ENCODE measurements at places on chromosomes 2 and 18.

DNA sequence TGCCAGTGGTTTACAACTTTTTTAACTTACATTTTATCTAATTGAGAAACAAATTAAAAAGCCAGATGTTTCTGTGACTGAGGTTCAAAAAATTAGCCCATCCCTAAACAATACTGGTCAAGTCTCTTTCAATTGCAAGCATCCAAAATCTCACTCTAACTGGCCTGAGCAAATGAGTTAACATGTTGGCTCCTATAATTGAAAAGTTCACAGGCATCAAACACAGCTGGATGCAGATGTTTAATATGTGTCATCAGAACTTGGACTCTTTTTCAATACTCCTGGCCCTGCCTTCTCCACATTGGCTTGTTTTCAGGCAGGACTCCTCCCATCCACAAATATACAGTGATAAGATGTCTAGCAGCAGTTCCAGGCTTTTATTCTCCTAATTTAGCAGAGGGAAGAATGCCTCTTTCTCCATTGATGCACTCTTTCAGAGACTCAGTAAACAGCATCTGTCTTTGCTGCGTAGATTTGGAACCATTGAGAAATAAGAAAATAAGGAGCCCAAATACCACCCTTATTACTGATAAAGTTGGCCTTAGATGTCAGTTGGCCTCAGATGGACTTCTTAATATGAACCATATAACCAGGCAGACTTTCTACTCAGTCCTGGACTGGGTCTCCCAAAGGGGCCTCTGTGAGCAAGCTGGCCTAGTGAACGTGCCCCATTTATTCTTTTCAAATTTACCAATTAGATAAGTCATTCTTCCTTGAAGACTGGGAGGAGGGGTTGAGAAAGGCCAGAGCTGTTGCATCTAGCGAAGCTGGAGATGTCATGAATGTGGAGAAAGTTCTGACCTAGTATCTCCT is 30.4 kb upstream of the FN1 start:
- DNase-seq = no peak

DNA sequence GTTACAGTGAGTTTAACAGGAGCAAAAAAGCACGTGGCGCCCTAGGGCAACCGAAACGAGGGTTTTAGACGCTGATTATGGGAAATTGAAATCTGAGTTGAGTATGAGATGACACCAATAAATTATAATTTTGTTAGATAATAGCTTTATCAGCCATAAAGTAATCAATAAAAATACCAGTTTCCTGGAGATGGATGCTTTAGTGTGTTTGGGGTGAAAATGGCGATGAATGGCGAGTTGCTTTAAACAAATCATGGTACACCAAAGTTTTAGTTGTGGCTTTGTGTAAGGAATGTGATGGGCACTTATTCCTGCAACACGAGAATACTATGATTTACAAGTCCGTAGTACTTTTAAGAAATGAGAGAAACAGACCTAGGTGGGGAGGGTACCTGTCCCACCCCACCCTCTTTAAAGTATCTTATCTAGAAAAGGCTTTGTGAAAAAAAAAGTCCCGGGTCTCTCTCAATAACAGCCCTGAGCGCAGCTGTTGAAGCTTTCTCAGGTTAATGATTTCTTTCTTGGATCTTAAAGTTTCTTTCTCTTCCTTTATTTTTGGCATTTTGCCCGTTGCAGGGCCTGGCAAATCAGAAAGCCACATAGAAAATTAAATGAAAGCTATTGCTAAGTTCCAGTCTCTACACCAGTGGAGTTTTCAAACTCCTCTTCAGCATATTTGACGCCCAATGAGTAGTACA is 1.5 kb upstream of the RRM2 start:
- no peak for DNase-seq

- DNase-seq = no peak
Observed at GRCh38 chr2:52539026-52539970, 1228.3 kb upstream of the CHAC2 start.

DNA sequence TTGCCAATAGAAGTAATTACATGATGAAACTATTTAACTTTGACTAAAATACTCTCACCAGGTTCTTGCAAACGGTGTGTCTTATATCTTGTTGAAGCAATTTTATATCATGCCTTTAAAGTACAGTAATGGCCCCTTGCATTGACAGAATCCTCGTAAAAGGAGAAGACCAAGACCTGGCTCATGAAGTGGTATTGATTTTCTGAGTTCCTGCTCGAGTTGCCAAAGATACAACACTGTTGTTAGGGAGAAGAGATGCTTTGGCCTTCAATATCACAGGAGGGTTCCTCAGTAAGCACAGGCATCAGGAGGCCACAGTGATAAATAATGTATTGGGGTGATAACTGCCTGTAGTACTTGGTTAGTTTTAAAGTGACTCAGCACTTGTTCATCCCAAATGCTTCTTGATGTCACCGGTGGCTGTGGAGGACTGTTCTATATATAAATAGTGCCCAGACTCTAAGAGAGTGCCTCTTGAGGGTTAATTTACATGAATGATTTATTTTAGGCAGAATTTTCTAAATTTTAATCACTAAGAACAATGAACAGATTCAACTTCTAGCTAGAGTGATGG is 571.7 kb upstream of the FANCL start:
- no peak for DNase-seq

GRCh38 chr2:160214461-160215445 is 14.7 kb upstream of the ITGB6 start:
- no peak for DNase-seq

GRCh38 chr2:160406591-160407392 is 86.8 kb downstream of the RBMS1 start:
- peak; percentile 86 for DNase-seq

GRCh38 chr2:120955427-120955826 is 219.8 kb downstream of the GLI2 start:
- no peak for DNase-seq

- DNase-seq = no peak
Observed at GRCh38 chr18:72830109-72830508, 37.7 kb downstream of the NETO1 start.

GRCh38 chr2:105919826-105920225 is 175.1 kb downstream of the NCK2 start:
- DNase-seq = peak; percentile 63

- no peak for DNase-seq
Observed at GRCh38 chr2:57760381-57760801, 286.2 kb upstream of the VRK2 start.

DNA sequence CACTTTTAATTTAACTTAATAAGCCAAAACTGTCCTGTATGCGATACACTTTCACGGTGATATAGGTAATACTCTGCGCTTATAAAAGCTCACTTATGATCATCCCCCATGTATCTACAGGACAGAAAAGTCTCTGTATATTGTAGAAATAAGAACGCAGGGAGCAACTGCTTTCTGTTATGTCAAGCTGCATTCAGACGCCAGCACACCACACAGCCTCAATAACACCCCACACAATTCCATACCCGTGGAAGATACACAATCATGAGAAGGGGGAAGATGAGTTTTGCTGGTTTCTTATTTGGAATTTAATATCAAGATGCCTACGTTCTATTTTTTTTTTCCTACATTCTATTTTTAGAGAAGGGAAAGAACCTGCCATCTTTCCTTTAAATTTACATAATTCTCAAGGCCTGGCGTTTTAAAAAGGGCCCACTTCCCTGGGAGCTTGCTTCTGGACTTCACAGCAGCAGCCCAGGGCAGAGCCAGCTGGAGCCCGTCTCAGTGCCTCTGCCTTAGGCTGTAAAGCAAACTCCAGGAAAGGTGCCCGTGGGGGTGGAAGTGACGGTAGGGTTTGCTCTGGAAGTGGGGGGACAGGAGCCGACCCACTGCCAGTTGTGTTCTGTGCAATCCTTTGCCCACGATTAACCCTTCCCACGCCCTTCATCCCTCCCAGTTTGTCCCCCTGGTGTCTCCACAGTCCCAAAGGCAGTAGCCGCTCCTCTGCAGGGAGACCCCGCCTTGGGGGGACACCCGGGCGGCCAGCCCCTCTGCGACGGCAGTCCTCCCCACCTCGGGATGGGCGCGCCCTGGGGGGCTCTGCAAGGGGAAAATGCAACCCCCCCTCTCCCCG is 5.3 kb downstream of the PTGR3 start:
- DNase-seq = no peak

DNA sequence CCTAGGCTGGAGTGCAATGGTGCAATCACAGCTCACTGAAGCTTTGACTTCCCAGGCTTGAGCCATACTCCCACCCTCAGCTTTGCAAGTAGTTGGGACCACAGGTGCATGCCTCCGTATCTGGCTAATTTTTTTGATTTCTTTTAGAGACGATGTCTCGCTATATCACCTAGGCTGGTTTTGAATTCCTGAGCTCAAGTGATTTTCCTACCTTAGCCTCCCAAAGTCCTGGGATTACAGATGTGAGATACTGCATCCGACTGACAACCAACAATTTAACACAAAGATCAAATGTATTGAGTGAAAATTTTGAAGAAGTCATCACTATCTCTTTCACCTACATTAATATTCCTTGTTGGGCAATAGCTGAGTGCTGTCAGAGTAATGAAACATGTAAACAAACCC is 181.6 kb downstream of the MYCN start:
- DNase-seq = no peak

DNA sequence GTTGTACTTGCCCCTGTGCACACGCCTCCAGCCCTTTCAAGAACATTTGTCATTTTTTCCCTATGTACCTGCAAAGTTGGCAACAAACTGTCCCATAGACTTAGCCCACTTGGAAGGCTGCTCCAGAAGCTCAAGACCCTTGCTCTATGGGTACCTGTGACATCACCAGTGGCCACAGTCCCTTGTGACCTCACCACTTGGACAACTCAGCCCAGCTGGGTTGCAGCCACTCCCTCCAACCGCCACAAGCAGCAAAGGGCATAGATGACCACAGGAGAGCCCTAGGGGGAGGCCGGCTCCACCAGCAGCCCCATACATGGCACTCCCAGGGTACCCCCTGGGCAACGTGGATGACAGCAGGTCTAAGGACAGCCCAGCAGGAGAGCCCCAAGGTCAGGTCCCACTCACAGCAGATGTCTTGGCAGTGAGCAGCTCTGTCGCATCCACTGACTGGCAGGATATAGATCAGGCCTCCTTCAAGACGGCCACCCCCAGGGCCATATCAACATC is at the start of gene TEX44:
Gene TEX44, plus strand, starts transcription at position 229 of the 510 bp plus-strand sequence. Its CDS starts 88 bp downstream, at position 317.
- no peak for DNase-seq

DNA sequence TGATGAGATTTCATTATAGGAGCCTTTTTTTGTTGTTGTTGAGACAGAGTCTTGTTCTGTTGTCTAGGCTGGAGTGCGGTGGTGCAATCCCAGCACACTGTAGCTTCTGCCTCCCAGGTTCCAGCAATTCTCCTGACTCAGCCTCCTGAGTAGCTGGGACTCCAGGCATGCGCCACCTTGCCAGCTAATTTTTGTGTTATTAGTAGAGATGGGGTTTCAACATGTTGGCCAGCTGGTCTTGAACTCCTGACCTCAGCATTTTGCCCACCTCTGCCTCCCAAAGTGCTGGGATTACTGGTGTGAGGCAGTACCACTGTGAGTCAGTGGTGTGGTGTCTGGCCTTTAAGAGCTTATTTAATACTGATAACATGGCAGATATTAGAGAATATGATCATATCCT is 60.1 kb downstream of the MOB4 start:
- no peak for DNase-seq

DNA sequence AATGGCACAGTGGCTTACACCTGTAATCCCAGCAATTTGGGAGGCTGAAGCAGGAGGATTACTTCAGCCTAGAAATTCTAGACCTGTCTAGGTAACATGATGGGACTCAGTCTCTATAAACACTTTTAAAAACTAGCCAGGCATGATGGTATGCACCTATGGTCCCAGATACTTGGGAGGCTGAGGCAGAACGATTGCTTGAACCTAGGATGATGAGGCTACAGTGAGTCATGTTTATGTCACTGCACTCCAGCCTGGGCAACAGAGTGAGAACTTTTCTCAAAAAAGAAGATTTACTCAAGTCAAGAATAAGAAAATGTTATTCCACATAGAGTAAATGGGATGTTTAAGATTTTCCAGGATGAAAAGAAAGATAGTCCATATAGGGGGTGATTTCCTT is 158.6 kb downstream of the HNMT start:
- DNase-seq = no peak

- no peak for DNase-seq
Observed at GRCh38 chr18:31070206-31070605, 27.7 kb upstream of the DSC3 start.

DNA sequence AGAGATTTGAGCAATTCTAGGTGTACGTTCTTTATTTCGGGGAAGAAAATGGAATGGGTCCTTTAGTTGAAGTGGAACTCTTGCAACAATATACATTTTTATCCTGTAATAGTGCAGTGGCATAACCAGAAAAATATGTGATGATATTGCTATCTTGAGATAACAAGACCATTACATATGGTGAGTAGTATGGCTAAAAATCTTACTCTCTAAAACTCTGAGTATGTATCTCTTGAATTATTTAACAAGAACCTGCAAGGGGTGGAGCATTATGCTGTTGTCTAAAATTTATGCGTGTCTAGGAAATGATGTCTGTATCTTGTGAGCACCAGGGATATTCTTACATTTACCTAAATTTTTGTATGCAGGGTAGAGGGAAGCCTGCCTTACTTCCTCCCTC is 68.4 kb upstream of the SLC4A10 start:
- no peak for DNase-seq

- no peak for DNase-seq
Observed at GRCh38 chr18:10689236-10690034, 163.6 kb downstream of the NAPG start.

GRCh38 chr2:72883356-72883962 is 3.7 kb upstream of the SPR start:
- DNase-seq = no peak

- no peak for DNase-seq
Observed at GRCh38 chr2:136207665-136208064, 89.7 kb upstream of the CXCR4 start.

DNA sequence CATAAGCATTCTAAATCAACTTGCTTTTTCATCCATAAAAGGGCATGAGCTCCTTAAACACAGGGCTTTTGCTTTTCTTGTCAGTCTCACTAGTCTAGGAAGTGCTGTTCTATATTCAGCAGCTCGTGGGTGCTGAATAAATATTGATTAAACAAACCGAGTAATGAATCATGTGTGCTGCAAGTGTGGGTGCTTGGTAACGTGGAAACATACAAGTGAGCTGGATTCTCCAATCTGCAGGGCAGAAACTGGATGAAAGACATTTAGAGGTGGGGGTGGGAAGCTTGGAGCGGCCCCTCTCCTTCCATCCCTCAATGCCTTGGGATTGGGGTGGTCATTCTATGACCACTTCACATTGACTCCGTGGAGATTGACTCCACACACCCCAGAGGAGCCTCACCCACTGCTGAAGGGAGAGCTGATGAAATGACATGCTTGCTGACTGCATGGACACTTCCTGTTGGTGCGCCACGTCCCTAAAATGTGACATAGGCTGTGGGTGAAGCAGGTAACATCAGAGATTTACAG is 114.6 kb downstream of the DOCK10 start:
- DNase-seq = peak; percentile 87

DNA sequence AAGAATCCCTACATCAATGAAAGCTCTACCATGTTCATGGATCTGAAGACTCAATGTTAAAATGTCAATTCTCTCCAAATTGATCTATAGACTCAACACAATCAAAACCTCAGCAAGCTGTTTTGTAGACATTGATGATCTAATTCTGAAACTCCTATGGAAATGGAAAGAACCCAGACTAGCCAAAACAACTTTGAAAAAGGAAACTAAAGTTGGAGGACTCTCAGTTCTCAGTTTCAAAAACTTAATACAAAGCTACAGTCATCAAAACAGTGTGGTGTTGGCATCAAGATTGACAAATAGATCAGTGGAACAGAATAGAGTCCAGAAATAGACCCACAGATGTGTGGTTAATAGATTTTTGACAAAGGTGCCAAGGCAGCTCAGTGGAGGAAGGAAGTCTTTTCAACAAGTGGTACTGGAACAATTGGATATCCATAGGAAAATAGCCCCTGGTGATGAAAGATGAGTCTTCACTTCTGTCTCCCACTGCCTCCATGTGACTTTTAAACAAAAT is 30.4 kb downstream of the LBH start:
- DNase-seq = no peak

GRCh38 chr18:27964811-27965210 is 212.1 kb downstream of the CDH2 start:
- no peak for DNase-seq
